SJSA1 (cell line): ENCODE measurements at places on chromosomes 12 and 14. TPM values are rescaled to one million over a fixed set of nuclear protein-coding genes. Genes with fewer than 3 reads are reported as not detected.

Gene LRRC43
- total RNA-seq = not detected in 2 replicates

Gene CCNB1IP1
- 33.0 and 51.8 TPM in 2 replicates for total RNA-seq

Gene MAP1LC3B2
- total RNA-seq = 0.37 TPM in 1 of 2 replicates, not detected in the other

GRCh38 chr12:63387771-63388170 is 236.8 kb upstream of the AVPR1A start:
- no peaks in the 10 kb centered on the region for H3K36me3 ChIP-seq
- DNase-seq = no peak
- no peak overlapping the region for H3K27ac ChIP-seq
- H3K4me1 ChIP-seq = no peaks in the 10 kb centered on the region; the same call in 1 of the 2 replicates
- no peak overlapping the region for H3K4me3 ChIP-seq

GRCh38 chr12:52226446-52226845 is 6.6 kb upstream of the KRT7 start:
- no peaks in the 10 kb centered on the region for H3K27me3 ChIP-seq
- no peak for DNase-seq
- no peak overlapping the region for H3K4me3 ChIP-seq
- no peaks in the 10 kb centered on the region for H3K36me3 ChIP-seq
- H3K27ac ChIP-seq = no peak overlapping the region
- H3K4me1 ChIP-seq = peaks cover 50% of the 10 kb centered on the region

DNA sequence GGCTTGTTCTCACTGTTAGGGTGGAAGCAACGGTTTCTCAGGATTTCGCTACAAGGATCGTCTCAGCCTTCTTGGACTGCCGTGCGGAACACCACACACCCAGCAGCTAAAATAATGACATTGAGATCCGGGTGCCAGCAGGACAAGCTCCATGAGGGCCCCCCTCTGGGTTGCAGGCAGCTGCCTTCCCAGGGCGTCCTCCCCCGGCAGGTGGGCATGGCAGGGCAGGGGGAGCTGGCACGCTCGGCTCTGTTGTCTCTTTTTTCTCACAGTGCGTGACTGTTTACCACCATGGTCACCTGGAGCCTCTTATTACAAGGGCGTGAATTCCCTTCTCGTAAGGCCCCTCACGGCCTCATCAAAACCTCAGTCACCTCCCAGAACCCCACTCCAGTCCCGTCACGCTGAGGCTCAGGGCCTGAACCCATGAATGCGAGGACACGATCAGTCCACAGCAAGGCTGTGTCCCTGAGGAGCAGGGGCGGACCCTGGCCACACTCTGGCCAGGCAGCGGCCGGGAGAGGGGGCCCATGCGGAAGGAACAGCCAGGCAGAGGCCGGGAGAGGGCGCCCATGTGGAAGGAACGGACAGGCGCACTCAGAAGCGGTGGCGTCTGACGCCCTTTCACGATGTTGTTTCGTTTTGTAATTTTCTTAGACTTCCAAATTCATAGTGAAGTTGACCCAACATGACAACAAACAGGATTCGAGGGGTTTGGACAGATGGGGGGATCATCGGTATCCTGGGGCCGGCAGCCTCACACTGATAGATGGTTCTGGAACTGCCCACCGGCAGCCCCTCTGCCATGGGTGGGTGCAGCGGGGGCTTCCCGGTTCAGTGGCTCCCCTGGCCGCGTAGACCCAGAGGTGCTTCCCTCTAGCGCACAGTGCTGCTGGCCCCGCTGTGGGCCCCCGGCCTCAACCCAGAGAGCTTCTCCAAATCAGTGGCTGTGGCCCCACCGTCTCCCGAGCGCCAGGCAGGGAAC is 10.0 kb downstream of the LRCOL1 start:
- peak overlapping the region; percentile 39 for H3K4me3 ChIP-seq
- H3K27me3 ChIP-seq = peaks cover 10% of the 10 kb centered on the region
- H3K36me3 ChIP-seq = no peaks in the 10 kb centered on the region
- H3K4me1 ChIP-seq = peaks cover 15% of the 10 kb centered on the region
- peak; percentile 64 for DNase-seq

GRCh38 chr12:49698619-49699545 is 8.3 kb downstream of the FMNL3 start:
- H3K27ac ChIP-seq = no peak overlapping the region
- DNase-seq = no peak
- H3K27me3 ChIP-seq = no peaks in the 10 kb centered on the region
- no peak overlapping the region for H3K4me3 ChIP-seq
- no peaks in the 10 kb centered on the region for H3K36me3 ChIP-seq

DNA sequence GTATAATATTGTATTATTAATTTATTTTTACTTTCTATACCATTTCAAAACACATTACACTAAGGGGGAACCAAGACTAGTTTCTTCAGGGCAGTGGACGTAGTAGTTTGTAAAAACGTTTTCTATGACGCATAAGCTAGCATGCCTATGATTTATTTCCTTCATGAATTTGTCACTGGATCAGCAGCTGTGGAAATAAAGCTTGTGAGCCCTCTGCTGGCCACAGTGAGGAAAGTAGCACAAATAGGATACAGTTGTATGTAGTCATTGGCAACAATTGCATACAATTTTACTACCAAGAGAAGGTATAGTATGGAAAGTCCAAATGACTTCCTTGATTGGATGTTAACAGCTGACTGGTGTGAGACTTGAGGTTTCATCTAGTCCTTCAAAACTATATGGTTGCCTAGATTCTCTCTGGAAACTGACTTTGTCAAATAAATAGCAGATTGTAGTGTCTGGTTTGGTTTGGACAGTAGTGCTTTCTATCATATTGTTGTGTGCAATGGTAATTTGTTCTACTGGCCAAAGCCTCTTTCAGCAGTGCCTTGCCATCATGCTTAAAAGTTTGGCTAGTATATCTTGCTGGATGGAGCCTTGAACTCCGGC is 24.3 kb upstream of the PLEKHD1 start:
- peaks cover 38% of the 10 kb centered on the region for H3K36me3 ChIP-seq
- H3K4me1 ChIP-seq = peaks cover 14% of the 10 kb centered on the region
- peak; percentile 21 for DNase-seq
- H3K27me3 ChIP-seq = no peaks in the 10 kb centered on the region

DNA sequence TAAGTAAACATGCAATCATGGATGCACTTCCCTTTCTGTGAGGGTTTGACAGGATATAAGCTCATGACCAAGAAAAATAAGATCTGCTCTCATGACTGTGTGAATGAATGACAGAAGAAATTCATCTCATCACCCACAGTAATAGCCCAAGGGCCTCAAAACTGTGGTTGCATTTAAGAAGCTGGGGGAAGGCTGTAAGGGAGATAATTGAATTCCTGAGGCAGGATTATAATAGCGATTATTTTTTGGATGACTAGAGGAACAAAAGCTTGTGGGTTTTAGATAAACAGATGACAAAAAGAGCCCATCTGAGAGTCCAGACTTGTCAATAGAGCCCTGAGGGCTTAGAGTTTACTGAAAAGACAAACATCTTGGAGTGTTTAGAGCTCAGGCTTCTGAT is 161.2 kb downstream of the NTF3 start:
- peak; percentile 44 for DNase-seq
- H3K36me3 ChIP-seq = no peaks in the 10 kb centered on the region
- peaks cover 4% of the 10 kb centered on the region for H3K4me1 ChIP-seq
- H3K27ac ChIP-seq = no peak overlapping the region
- H3K27me3 ChIP-seq = no peaks in the 10 kb centered on the region; the same call in 1 of the 2 replicates

DNA sequence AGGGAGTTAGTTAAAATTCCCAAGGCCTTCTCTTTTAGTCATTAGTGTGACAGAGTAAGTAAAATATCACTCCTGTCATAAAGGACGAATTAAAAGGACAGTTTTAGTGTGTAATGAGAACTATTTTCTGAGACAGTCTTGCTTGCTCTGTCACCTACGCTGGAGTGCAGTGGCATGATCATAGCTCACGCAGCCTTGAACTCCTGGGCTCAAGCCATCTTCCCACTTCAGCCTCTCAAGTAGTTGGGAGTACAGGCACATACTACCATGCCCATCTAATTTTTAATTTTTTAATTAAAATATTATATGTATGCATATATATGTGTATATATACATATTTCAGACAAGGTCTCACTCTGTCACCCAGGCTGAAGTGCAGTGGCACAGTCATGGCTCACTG is 17.2 kb downstream of the KLC1 start:
- no peak for DNase-seq
- H3K27ac ChIP-seq = no peak overlapping the region
- H3K27me3 ChIP-seq = no peaks in the 10 kb centered on the region
- no peak overlapping the region for H3K4me3 ChIP-seq

DNA sequence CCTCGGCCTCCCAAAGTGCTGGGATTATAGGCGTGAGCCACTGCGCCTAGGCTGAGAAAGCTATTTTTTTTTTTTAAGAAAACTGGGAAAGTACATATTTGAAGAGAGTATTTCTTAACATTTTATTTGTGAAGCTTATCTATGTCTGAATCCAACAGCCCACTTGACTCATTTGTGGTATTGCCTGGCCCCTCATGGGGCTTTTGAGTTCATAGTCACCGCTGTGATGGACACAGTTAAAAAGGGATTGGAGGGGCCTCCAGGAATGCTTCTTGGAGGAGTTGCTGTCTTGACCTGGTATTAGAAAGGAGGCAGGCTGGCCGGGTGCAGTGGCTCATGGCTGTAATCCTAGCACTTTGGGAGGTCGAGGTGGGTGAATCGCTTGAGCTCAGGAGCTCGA is 26.5 kb downstream of the BCL7A start:
- peaks cover 7% of the 10 kb centered on the region for H3K4me1 ChIP-seq
- no peak for DNase-seq
- H3K27me3 ChIP-seq = no peaks in the 10 kb centered on the region
- H3K27ac ChIP-seq = no peak overlapping the region
